ENCODE measurements at places on chromosomes 2 and 18.

DNA sequence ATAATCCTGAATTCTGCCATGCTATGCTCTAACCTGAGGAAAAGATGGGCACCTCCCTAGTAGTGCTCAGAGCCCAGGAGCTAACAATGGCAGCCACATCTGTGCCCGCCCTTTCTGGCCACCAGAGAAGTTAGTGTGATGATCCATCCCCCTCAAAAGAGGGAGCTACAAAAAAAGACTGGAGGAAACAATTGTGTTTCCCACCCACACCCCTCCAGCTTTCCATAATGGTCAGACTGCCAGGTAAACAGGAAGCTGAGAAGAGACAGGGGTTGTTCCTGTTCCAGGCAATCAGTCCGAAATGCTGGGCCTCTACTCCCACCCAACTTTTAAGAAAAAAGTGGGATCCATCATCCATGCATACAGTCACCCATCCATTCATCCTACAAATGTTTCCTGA is 3.2 kb downstream of the TBC1D8 start:
- DNase-seq: no peak

GRCh38 chr18:45666520-45666919 is 51.2 kb downstream of the SLC14A2 start:
- no peak for DNase-seq

DNA sequence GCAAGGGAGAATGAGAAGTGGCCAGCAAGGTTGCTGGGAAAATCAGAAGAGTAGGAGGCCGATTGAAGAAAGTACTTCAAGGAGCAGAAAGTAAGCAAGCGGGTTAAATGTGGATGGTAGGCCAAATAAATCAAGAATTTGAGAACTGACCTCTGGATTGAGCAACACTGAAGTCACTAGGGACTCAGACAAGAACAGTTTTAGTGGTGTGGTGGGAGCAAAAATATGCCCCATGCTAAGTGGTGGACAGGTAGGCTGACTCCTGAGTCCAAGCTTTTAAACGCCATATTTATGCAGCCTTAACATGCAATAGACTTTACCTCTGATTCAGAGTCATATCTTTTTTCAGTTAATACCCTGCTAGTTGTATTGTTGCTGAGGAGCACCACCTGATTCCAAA is 4.5 kb downstream of the TRABD2A start:
- no peak for DNase-seq

DNA sequence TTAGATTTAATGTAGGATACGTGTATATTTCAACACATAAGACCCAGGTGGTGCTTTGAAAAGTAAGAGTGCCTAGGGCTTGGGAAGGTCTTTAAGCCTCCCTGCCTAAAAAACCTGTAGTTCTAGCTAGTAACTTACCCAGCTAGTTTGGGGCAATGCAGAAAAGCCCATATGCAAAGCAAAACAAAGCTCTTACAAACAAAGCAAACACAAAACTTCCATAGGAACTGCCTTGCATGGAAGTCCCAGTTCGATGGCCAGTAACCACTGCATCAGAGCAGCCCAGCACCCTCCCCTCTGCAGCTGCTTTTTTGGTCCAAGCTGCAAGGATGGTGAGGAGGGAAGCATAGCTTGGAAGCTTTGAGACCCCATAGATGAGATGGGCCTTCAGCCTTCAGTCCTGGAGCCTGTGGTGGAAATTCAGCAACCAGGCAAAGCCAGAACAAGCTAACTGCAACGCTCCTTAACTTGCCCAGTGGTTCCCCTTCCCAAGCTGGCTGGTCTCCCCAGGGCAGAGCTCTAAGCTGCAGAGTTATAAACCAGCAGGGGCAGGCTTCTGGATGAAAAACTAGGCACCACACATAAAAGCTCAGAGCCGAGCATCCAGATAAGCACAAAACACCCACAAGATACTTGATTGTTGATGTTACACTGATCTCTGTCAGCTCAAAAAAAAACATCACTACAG is 16.2 kb downstream of the C2orf76 start:
- no peak for DNase-seq

DNA sequence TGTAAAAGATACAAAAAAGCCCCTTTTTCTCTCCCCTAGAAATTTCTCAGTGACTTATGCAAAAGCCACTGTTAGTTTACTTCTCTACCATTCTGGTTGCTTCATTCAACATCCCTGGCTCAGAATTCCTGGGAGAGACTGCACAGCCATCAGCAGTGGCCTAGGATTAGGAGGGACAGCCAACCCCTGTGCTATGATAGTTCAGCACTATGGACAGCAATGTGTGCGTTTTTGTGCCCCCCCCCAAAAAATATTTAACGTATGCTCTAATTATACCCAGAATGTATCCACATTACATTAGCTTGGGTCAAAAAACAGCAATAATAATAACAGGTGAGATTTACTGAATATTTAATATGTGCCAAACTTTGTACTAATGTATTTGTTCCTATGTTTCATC is 29.0 kb downstream of the OSR1 start:
- DNase-seq: no peak

GRCh38 chr2:46091961-46092667 is 205.1 kb upstream of the EPAS1 start:
- DNase-seq: no peak

GRCh38 chr18:59996370-59996966 is 96.7 kb downstream of the PMAIP1 start:
- DNase-seq: no peak

- no peak for DNase-seq
These were observed 561.9 kb downstream of the ARHGAP15 start for GRCh38 chr2:143691121-143691520.

DNA sequence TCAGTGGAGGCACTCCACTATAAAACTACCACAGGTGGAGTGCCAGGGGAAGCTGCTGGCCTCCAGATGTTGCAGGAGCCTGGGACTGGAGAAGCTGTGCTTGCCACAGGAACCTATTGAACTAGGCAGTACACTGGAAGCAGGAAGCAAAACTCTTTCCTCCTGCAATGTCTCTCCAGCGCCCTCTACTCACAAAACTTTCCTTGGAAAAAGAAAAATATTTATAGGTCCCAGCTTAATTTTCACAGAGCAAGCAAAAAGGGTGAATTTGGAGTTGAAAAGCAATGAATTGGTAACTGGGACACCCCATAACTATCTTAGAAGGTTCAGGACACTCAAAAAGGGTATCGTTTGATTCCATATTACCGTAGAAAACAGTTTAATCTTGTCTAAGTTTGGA is 33.2 kb upstream of the REEP1 start:
- DNase-seq: no peak

- DNase-seq: no peak
These were observed 72.3 kb downstream of the CCDC138 start for GRCh38 chr2:108858894-108859293.

GRCh38 chr2:132849118-132849517 is 179.1 kb upstream of the LYPD1 start:
- no peak for DNase-seq
